ENCODE measurements at places on chromosomes 4 and X.

DNA sequence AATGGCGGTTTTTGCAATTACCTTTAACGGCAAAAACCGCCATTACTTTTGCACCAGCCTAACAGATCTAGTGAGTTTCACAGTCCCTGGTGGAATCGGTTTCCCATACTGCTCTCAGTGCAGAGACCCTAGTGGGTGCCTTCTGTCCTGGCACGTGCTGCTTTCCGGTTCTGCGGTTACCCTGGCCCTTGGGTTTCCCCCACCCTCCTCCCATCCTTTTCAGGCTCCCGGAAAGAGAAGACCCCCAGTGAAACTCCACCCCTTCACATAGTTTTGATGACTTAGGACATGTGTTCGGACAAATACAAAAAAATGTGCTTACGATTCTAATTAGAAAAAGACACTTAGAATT, 36.9 kb downstream of the NLGN3 start:
- no peak for DNase-seq

DNA sequence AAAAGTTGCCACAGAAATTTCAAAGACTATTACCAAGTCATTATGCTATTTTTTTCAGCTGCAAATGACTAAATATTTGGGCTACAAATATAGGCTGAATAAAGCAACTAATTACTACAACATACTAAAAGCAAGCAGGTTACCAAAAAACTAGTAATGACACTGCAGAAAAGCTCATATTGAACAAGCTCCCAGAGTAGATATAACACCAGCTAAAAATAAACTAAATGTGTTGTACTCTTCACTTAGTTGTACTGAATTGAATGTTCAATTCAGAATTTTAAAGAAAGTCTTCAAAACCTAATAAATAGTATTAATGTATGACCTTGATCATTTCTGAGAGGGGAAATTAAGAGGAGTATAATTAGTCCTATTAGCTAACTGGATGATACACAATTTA, 12.0 kb downstream of the ATP8A1 start:
- DNase-seq: no peak

DNA sequence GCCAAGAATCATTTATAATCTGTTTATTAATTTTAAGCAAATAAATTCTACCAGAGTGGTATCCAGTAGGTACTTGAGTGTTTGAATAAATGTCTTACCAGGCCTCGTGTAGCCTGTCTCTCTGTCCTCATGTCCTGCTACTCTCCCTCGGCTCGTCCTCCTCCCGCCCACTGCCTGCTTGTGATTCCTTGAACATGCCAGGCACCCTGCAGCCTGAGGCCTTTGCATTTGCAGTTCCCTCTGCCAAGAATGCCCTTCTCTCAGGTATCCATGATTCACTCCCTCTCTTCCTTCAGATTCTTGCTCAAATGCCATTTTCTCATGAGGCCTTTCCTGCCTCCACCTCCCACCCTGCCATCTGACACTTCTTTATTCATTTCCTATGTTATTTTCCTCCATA, 209.7 kb upstream of the PRPS2 start:
- DNase-seq: no peak

DNA sequence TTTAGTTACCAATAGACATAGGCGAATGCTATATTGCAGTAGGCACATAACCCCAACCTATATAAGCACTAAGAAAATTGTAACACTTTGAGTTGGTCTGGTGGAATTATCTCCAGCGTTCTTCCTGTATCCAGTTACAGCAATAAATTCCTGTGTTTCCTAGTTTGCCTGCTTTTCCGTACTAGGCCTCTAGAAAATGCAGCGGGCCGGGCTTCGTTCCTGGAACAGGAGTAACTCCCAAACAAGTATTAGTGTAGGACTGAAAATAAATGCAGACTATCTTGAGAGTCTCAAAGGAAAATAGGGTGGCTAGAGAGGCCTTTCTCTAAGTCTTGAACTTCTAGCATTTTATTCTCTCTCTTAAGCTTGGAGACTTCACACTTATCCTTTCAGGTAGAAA, 159.8 kb downstream of the OR13H1 start:
- no peak for DNase-seq

GRCh38 chrX:30302956-30303355, 6.2 kb downstream of the NR0B1 start:
- DNase-seq: no peak

DNA sequence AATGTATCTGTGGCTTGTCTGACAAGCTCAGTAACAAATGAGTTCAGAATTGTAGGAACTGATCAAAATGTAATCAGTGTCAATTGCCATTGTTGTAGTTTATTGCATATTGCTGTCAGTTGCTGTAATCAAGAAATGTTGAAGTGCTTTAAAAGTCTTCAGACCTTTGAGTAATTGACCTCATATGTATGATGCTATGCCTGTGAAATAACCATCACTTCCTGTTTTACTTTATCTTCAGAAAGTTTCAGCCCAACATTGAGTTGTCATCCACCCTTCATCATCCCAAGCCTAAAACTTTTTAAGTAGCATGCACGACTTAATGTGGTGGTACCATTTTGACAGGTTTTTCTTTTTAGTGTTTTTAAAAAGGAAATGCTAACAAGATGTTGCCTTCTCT, 212.4 kb downstream of the ARHGAP10 start:
- no peak for DNase-seq

GRCh38 chrX:108186811-108187210, 95.2 kb downstream of the ATG4A start:
- DNase-seq: peak; percentile 51

- no peak for DNase-seq
Observed at GRCh38 chr4:164538097-164538496, 215.8 kb upstream of the SMIM31 start.

- DNase-seq: no peak
Observed at GRCh38 chrX:30876367-30876766, 12.7 kb downstream of the TAB3 start.

DNA sequence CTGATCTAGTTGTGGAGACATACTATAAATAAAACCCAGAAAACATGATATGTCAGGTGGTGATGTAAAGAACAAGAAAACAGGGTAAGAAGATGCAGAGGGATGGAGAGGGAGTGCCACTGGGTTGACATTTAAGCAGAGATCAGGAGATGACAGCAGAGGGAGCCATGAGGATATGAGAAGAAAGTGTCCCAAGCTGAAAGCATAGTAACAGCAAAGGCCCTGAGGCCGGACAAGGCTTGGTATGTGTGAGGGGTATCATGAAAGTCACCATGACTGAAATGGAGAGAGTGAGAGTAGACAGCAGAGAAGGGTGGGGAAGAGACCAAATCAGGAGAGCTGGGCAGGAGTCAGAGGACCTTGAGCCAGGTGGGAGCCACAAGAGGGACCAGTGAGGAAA, 3.4 kb downstream of the GPKOW start:
- DNase-seq: no peak

DNA sequence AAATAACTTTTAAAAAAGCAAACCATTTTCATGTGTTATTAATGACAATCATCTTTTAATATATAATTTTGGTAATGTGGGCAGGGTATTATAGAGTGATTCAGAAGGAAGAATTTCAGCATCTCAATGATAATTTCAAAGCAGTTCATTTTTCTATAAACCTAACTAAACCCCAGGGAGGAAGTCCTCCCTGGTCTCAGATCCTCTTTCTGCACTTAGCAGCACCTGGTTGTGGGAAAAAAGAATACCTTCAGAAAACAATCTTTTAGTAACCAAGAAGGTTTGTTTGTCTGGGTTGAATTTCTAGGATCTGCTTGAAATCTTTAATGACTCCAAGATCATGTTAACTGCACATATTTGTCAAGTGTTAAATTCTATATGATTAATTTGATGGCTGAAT, 29.9 kb downstream of the DKK2 start:
- DNase-seq: no peak

GRCh38 chr4:113825272-113825671, 63.7 kb upstream of the CAMK2D start:
- no peak for DNase-seq

- DNase-seq: no peak
Observed at GRCh38 chrX:24934279-24934678, 81.5 kb downstream of the ARX start.

- no peak for DNase-seq
Observed at GRCh38 chr4:54120518-54120917, 20.6 kb downstream of the GSX2 start.

DNA sequence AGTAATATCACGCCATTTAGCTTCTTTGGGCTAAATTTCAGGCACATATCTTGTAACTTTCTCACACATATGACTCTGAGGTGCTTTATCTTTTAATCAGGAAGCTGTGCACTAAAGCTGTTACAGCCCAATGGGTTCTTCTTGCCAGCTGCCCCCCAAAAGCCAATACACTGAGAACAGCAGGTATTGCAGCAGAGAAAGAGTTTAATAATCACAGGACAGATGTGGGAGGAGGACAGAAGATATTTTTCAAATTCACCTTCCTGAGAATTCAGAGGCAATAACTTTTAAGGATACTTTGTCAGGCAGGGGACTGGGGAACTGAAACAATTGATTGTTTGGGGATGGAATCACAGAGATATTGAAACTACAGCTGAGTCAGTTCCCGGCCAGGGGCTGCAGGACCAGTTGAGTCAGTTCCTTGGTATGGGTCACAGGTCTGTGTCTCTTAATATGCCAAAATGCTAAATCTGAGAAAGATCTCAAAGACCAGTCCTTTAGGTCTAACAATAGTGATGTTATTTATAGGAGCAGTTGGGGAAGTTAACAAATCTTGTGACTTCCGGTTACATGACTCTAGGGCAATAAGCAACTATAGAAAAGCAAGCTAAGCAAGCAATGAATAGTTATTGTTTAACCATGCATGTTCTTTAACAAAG, 28.1 kb downstream of the DDIT4L start:
- DNase-seq: no peak

GRCh38 chrX:44829832-44830231, 14.0 kb upstream of the DUSP21 start:
- no peak for DNase-seq

DNA sequence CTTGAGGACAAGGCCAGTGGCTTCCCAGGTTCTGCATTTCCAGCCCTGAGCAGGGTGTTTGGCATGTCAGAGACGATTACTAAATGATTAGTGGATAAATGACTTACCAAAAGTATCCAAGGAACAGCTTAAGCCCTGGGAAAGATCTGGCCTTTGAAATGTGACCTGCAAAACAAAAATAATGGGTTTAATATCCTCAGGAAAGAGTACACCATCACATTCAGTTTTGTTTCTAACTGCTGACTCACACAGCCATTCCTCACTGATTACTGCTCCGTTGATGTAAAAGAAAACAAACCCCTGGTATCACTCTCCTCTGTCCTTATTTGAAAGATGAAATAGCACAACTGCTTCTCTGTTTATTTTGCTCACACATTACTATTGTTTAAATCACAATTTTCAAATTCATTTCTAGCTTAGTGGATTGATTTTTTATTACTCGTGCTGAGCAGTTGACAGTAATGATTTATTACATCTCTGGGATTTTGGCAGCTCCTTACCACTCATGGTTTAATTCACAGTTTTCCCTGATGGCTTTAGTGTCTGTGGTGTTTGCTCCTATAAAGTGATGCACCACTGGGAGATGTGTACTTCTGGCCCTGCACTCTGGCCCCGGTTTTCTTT, 117.0 kb downstream of the CBLL2 start:
- DNase-seq: peak; percentile 32

Measured in hepatic stellate cell (primary cell).